Activated effector memory CD4-positive, alpha-beta T cell treated with Interleukin-2 at 50 U/mL for 16 hours (primary cell): ENCODE measurements at places on chromosomes 13 and 19.

DNA sequence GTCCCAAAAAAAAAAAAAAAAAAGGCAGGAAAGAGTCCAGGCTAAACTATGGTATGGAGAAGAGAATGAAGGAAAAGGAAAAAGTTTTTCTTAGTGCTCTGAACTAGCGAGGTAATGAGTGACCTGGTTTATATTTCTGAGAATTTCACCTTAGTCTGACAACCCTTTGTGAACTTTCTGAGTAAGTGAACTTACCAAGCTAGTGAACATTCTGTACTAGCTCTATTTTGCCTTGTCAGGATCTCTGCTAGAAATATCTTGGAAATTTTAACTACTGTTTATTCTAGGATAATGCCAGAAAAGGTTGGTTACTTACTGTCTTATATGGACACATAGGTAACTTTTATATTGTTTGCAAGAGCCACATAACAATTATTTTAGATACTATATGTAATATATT lies 4.4 kb downstream of the TRIM13 start:
- no peak for DNase-seq

- no peak for DNase-seq
Measured at GRCh38 chr19:1318678-1319471, 33.2 kb downstream of the EFNA2 start.

GRCh38 chr13:42361701-42362100 lies 89.7 kb downstream of the AKAP11 start:
- no peak for DNase-seq

DNA sequence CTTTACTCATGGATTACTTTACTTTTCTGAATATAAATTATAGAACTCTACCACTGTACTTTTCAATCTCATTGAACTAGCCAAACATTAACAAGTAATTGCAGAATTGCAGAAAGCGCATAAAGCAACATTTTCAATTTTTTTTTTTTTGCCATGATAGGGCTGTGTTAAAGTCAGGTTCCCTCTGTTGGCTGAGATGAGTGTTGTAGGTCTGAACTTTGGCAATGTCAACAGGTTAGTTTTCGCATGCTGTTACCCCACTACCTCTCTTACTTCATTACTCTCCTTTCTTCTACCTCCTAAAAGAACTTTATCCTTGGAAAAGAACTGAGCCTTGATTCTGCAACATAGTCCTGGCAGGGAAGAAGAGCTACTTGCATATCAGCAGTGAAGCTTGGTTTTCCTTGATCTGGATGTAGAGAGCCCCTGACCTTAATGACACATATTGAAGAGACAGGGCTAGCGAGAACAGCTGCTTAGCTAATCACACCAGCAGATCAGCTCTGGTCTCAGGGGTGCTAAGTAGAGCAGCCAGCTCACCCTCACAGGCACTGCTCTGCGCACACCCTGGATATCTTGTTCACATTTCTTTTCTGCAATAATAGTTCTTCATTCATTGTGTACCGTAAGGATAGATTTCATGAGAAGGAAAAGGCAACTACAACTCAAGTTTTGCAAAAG lies 119.5 kb downstream of the FLT1 start:
- no peak for DNase-seq

DNA sequence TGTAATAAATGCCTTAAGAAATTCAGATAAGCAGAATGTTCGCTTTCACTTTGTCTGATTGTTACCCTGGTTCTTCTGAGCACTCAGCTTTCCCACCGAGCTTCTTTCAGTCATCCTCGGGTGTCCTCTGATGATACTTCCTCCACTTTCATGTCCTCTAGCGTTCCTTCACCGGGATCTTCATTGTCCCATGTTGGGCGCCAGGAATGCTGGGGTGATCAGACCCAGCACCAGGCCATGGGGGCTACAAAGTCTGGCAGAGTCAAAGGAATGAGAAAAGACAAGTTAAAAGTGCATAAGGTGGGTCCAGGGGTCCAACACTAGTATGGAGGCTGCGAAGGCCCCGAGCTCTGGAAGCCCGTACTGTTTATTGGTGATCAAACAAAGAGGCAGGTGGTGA lies 11.7 kb upstream of the C19orf84 start:
- no peak for DNase-seq

DNA sequence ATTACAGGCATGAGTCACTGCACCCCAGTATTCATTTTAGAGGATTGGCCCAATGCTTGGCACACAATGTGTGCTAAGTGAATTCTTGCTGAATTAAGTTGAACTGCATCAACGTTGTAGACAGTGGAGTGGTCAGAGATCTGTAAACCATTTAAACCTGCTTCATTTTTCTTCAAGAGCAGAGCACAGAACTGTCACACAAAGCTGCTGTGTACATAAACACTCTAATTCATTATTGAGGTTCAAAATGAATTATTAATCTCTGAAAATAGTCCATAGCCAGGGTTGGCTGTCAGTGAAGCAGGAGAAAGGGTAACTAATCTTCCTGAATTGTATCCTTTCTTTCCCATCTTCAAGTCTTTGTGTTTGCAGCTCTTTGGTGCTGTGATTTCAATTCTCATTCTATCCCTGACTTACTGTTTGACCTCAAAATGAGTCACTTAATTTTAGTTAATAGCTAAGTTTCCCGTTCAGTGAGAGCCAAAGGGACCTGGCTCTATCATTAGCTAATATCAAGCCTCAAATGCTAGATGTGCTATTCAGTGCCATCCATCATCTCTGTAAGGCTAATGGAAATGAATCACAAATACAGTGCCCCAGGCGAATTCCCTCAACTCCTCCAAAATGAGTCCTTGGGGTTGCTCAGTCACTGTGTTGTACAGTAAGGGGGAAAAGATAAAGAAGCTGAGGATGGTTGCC lies 77.0 kb upstream of the TSC22D1 start:
- DNase-seq, result no peak

- no peak for DNase-seq
Measured at GRCh38 chr19:46481947-46482346, 10.6 kb upstream of the PNMA8A start.

GRCh38 chr13:50244713-50245574 lies 229.7 kb downstream of the KCNRG start:
- peak; percentile 16 for DNase-seq

DNA sequence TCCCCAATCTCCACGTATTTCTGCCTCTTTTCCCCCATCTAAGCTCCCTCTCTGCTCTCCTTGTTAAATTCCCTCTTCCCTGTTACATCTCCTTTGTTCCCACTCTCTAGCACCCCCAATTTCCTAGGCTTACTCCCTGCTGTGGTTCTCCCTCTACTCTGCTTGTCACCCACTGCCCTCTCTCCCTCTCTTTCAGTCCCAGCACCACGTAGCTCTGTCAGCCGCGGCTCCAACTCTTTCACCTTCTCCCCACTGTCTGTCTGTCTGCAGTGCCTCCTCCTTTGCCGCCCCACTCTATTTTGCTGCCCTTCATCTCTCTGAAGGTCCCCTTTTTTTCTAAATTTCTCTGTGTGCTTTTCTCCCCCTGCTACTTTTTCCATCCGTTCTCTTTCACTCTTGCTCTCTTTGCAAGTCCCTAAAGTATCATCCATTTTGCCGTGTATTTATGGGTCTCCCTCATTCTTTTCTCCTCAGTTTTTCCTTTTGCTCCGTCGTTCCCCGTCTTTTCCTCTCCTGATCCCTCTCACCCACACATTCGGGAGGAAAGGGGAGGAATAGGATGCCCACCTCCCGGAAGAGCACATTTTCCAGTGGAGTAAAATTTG lies 937 bp downstream of the ZNF841 start:
- no peak for DNase-seq

GRCh38 chr19:55913643-55914268 lies 18.4 kb downstream of the NLRP13 start:
- no peak for DNase-seq
